ENCODE measurements at places on chromosomes 3 and 15.

GRCh38 chr3:34876997-34877396 is 762.3 kb upstream of the ARPP21 start:
- no peak for DNase-seq

DNA sequence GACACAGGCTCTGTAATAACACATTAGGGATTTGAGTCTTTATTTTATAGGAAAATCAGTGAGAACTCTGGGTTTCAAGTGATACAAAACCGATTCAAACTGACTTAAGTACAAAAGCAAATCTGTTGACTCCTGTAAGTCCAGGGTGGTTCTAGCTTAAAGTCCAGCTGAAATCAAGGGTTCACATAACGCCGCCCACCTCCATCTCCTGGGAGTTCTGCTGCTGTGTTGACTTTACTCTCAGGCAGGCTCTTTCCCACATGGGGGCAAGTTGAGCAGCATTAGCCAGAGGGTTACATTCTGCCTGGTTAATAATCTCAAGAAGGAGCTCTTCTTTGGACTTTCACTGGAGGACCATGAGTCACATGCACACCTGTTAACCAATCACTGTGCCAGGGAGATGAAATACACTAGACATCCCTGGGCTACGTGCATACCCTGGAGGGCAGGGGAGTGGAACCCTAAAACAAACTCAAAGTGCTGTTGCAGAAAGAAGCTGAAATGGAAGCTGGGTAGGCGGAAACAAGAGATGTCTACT is 9.7 kb upstream of the RNF7 start:
- DNase-seq, result no peak

GRCh38 chr3:196554205-196554604 is 14.1 kb downstream of the WDR53 start:
- no peak for DNase-seq

DNA sequence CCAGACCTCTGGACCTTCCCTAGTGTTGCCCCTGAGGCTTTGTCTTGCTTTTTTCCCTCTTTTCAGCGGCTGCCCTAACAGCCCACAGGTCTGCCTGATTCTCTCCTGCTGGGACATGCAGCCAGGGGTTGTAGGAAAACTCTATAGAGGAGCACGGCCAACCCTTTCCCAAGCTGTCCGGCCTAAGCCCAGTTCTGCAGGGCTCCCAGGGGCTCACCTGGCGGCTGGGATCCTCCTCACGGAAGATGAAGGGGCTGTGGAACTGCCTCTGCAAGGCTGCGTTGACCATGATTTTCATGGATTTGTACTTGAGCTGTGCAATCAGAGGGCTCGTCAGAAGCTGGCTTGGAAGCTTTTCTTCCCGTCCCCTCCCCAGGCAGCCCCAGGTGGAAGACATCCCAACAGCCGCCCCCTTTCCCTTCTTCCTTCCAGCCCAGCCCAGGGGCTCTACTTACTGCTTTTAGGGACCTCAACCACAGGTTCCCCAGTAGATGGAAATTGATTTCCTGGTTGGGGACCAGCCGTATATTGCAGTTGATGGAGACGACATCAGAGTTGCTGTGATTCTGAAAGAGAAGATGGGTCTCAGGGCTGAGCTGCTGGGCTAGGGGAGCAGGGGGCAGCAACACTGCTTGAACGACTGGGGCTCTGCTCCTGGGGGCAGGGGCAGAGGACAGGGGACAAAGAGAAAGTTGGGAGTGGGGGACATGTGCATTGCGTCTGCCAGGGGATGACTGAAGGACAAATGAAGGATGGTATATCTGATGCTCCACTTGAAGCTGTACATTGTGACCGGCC is 29.8 kb downstream of the FEM1B start:
- no peak for DNase-seq

- no peak for DNase-seq
Observed at GRCh38 chr3:15612001-15612400, 10.5 kb downstream of the BTD start.

DNA sequence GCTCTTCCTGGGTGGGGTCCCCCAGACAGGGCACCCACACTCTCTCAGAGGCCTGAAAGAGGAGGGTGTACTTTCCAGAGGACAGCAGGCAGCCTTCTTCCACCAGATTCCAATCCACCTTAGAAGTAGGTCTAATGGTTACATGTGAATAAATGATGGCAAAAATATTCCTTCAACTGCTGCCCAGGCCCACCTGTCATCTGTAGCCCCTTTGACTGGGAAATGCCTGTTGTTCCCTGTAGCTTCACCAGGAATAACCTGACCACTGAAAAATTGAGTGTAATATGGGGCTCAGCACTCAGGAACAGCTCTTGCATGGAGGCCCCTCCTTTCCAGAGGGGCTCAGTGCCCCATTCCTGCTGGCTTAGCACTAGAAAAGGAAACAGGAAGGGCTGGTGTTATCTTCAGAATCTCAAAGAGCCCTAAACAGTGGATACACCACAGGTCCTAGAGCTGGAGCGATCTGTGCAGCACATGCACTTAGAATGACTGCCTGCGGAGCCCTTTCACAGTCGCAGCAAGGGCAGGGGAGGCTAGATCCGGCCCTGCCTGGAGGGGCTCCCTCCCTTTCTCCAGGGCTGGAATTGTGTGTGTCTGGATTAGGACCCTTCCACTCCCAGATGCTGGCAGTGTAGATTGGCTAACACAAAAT is 32.1 kb downstream of the SLC22A14 start:
- no peak for DNase-seq

DNA sequence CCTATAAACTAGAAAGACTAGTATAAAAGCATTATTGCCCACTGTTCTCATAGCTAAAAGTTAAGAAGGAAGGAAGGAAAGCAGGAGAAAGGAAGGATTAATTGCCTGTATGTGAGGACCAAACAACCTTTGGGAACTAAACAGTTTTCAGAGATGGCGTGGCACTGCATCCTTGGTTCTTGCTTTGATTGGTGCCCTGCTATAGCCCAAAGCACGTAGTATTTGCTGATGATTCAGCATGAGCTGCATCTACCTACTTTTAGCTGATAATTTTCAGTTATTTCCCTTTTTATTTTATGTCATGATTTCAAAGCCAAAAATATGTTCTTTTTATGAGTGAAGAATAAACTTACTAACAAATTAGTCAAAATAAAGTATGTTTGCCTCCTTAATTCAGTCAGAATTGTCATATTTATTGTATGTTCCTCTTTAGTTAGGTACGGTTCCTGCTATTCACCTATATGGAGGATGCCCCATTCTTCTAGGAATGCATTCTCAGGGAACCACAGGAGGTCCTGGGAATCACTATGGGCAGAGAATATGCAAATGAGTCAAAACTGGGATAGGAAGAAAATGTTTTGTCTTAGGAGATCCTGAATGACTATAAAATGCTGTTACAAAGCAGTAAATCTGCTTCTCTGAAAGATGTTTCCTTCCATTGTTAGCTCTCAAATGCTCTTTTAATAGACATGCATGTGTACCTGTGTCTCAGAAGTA is 65.4 kb upstream of the THSD4 start:
- no peak for DNase-seq

GRCh38 chr3:136716629-136717028 is 35.5 kb downstream of the STAG1 start:
- no peak for DNase-seq

GRCh38 chr3:142782616-142783015 is 58.8 kb downstream of the TRPC1 start:
- no peak for DNase-seq

DNA sequence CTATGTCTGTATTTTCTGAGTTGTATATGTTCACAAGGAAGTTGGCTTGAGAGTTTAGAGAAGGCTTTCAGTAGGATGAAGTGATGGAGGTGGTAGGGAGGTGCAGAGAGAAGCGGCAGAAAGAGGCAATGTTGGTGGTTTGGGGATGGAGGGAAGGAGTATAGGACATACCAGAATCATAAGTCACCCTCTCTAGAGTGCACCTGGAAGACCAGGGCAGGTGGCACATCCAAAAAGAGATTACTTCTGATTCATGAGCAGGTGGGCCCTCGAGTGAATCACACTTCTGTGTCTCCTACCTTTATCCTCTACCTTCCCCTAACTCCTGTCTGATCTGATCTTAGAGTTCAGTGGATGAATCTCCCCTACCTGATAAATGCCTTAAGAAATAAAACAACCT is 41.8 kb upstream of the MRPL3 start:
- DNase-seq, result no peak

DNA sequence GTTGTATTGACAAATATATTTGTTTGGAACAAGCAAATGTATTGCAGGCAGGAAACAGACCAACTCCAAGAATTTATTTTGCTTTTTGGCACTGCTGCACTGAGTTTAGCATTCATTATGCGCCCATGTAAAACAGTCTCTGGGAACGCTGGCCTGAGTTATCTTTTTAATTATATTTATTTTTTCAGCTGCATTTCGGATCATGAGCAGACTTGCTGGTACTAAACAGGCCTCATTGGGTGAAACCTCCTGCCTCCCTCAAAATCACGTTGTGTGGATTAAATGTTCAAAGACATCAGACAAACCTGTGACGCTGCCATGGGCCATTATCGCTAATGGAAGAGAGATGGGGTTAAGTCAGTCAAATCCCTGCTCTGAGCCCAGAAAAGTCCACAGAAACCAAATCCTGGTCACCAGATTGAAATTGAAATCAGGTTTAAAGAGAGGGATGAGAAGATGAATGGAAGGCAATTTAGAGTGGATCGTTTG is 511.1 kb upstream of the PROK2 start:
- no peak for DNase-seq

- DNase-seq, result no peak
Observed at GRCh38 chr3:12799525-12800440, 3.3 kb downstream of the CAND2 start.

GRCh38 chr3:150917951-150918350 is 12.7 kb upstream of the MINDY4B start:
- DNase-seq, result no peak

DNA sequence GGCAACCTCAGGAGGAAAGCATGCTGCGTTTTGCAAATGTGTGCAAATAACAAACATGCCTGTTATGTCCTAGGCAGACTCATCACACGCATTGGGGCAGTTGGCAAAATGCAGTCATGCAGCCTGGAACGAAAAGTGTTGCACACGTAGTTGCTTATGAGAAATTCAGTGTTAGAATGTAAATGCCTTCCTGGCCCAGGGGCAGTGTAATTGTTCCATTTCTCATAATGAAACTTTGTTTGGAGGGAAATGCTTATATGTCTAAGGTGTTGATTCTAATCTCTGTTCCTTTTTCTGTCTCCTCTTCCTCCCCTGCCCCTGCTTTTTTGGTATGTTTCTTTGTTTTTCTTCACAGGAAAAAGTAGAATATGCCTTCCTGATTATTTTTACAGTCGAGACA is 156.0 kb downstream of the CACNA1D start:
- DNase-seq, result no peak

- DNase-seq, result no peak
Observed at GRCh38 chr3:193614430-193614829, 21.4 kb downstream of the OPA1 start.

DNA sequence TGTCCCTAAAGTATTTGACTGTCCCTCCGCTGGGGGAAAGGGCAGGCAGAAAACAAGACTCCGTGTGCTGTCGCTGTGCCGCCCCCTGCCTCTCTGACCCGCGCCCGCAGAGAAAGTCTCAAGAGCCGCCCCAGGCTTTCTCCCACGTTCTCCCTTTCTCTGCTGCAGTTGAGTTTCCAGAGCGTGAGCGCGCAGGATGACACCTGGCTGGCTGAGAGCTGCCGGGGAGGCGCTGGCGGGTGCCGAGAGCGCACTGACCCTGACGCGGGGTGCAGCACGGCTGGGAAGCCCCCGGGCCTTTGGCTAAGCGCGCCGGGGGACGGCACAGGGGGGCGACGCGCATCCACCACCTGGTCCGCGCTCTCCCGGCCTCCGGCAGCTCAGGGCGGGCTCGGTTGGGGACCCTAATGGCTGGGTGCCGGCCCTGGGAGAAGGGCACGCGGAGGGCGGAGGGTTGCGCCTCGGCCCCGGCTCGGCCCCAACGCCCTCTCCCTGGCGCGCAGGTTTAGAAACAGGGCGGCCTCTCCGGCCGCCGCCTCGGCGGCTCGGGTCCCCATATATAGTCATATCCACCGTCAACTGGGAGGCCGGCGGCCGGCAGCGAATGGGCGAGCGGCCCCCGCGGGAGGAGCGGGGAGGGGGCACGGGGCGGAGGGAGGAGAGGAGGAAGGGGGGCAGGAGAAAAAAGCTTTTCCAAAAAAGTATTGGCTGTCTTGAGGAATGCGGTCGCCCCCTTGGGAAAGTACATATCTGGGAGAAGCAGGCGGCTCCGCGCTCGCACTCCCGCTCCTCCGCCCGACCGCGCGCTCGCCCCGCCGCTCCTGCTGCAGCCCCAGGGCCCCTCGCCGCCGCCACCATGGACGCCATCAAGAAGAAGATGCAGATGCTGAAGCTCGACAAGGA is at the start of gene TPM1:
TPM1 (plus strand) TSS at position 774 of the 903 bp plus-strand sequence; CDS start at position 857, 83 bp downstream.
- DNase-seq, result no peak

DNA sequence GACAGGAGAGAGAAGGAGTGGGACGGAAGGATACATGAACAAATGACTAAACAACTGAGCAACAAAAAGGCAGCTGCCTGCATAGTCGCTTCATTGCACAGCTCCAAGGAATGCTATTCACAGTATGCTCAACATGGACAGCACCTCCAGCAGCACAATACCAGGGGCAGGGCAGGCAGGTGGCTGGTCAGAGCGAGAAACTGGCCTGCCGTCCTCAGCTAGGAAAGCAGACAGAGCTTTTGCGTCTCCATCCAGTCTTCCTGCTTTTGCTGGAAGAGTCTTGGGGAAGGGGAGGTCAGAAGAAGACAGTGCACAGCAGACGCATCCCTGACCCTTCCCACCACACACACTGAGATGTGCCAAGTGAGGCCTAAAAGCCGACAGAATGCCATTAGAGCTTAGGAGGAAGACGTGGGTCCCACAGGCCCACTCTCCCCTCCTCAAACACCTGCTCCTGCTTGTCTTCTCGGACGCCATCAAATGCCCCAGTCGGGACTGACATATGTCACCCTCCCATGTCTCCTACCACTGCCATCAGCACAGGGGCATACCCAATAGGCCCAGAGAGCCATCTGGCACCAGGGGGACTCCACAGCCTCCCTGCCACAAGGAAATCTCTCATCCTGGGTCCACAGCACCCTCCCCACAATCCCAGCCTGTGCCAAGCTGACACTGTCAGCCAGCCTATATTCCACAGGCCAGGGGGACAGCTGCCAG is 3.9 kb downstream of the RAB6B start:
- no peak for DNase-seq

- DNase-seq, result no peak
Observed at GRCh38 chr15:84624359-84624758, 23.6 kb downstream of the ZSCAN2 start.

DNA sequence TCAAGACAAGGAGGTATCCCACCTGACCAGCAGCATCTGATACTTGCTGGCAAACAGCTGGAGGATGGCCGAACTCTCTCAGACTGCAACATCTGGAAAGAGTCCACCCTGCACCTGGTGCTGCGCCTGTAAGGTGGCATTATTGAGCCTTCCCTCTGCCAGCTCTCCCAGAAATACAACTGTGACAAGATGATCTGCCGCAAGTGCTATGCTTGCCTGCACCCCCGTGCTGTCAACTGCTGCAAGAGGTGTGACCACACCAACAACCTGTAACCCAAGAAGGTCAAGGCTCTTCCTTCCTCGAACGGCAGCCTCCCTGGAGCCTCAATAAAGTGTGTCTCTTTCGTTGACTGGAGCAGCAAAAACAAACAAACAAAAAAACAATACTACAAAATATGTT is 2.2 kb upstream of the SLC4A7 start:
- no peak for DNase-seq

GRCh38 chr15:80989081-80989517 is 520 bp downstream of the MESD start:
- no peak for DNase-seq

GRCh38 chr3:130537673-130538304 is 20.8 kb downstream of the COL6A6 start:
- no peak for DNase-seq
